ENCODE measurements at places on chromosomes 1 and 21.

DNA sequence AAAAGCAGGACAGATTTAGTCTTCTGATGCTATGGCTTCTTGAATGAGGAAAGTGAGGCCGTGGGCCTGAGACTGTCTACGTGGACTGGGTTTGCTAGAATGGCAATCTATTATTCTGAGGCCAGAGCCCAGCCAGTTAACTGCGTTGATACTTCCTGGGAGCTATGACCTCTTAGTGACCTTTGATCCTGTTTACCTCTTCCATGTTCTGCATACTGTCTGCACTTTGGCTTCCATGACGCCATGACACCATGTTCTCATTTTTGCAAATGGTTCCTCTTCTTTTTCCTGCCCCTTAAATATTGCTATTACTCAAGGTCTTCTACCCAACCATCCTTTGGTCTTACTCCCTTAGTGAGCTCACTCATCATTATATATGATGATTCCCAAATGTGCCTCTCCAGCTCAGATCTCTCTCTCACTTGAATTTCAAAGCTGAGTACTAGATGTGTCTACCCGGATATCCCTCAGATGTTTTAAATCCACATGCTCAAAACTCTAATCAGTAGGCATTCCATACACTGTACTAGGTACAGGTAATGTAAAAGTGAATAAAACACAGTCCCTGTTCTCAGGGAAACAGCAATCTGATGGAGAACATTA, 66.1 kb upstream of the ATP1A1 start:
- no peak for DNase-seq

- no peak for DNase-seq
These were observed 106.0 kb downstream of the VPS13D start for GRCh38 chr1:12335815-12336214.

- no peak for DNase-seq
These were observed 239.1 kb upstream of the FGGY start for GRCh38 chr1:59057796-59058195.

DNA sequence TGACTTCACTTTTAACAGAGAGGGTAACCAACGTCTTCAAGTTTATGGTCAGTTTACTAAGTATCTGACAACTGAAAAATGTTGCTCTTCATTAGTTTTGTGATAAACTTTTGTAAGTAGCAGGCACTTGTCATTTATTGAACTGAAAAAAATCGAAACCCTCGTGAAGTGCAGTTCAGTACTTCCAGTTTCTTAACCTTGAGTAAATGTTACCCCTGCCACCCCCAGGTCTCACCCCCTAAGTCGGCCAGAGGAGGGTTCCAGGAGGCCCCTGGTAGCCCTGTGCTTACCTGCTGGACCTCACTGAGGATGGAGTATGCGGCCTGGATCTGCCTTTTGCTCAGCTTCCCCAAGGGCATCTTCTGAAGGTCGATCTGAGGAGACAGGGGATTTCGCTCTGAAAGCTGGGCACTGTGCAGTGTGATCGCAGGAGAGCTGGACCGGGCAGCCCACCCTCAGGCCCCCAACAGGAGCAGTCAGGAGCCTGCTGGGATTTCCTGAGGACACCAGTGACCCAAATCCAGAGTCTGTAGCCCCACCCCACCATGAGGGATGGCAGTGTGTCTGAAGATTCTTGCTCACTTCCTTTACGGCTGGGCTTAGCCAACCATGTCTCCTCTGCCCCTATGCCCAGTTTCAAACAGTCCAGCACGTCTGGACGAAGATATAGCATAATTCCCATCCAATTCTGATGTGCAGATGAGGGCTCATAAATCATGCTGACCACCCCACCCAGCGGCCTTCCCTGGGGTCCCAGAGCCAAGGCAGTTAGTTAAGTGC, 37.6 kb downstream of the PARP1 start:
- DNase-seq, result no peak

GRCh38 chr1:27967884-27968466, 8.2 kb downstream of the XKR8 start:
- no peak for DNase-seq

- DNase-seq, result no peak
These were observed 23.7 kb upstream of the SRRM1 start for GRCh38 chr1:24619376-24619775.

DNA sequence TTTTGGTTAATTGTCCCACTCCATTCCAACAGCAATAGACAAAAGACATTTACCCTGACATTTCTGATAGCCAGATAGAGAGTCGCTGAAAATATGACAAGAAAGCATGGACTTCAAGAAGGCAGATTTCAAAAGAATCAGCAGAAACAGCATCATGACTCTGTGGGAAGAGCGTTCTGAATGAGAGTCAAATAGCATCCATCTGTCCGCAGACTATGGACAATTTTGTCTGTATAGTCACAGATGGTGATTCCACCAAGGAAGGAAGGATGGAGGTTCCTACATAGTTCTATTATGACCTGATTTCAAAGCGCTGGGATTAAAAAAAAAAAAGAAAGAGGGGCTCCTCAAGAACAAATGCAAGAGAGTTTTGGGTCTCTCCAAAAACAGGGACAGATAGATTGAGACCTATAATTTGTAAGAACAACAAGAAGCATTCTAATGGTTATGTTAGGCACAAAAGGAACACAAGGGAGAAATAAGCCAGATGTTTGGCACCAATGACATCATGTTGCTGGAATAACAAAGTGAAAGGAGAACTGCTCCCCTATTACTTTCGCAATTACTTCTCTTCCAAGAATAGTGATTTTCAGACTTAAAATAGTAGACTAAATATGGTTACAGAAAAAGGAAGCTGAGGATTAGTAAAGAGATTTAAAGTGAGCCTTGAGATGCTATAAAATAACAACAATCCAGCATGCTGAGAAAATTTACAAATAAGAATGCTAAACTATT, 28.5 kb downstream of the NIBAN1 start:
- no peak for DNase-seq

- DNase-seq, result no peak
These were observed 45.5 kb upstream of the IRF2BP2 start for GRCh38 chr1:234655328-234656069.

DNA sequence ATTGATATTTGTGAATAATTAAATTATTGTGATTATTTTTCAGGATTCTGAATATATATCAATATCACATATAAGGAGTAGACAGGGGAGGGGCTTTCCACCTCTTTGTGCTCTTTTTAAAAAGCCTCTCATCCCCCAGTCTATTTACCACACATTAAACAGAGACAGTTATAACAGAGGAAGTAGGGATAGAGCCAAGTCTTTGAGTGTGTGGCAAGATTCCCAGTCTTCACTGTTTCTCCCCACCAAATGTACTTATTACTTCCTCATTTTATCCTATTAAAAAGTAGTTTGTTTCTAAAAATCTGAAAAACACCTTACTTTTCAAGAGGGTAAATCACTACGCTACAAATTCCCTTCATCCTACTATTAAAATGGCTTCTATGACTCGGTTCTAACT, 46.7 kb downstream of the EPS15 start:
- DNase-seq, result no peak

GRCh38 chr1:154335025-154335714, 9.8 kb downstream of the ATP8B2 start:
- DNase-seq, result peak; percentile 31

GRCh38 chr1:904310-904950, 19.3 kb upstream of the SAMD11 start:
- no peak for DNase-seq

- no peak for DNase-seq
These were observed 58.9 kb downstream of the DIPK1A start for GRCh38 chr1:92902406-92902744.
